ENCODE measurements at places on chromosomes 12 and 14. TPM values are rescaled to one million over a fixed set of nuclear protein-coding genes. Genes with fewer than 3 reads are reported as not detected.

MYH6 gene
- polyA plus RNA-seq, result 0.20 TPM

FAM90A1 gene
- polyA plus RNA-seq, result 0.13 TPM

FGD4 gene
- 3.7 TPM for polyA plus RNA-seq

TARBP2 gene
- polyA plus RNA-seq, result 20.1 TPM

P2RX2 gene
- polyA plus RNA-seq, result 1.4 TPM

OR4N5 gene
- not detected for polyA plus RNA-seq

KRT79 gene
- polyA plus RNA-seq, result 0.75 TPM

ITGB7 gene
- 8.0 TPM for polyA plus RNA-seq

ART4 gene
- 0.14 TPM for polyA plus RNA-seq

TAS2R9 gene
- polyA plus RNA-seq, result not detected

ATP23 gene
- 11.0 TPM for polyA plus RNA-seq

FANCM gene
- polyA plus RNA-seq, result 5.5 TPM

BDKRB2 gene
- polyA plus RNA-seq, result 8.2 TPM

PRPF39 gene
- 11.8 TPM for polyA plus RNA-seq

SAMD15 gene
- polyA plus RNA-seq, result 0.34 TPM

NANOG gene
- polyA plus RNA-seq, result 0.02 TPM

COCH gene
- polyA plus RNA-seq, result 0.20 TPM

ATP5F1B gene
- polyA plus RNA-seq, result 636 TPM

LRRC10 gene
- polyA plus RNA-seq, result not detected
